ENCODE measurements at places on chromosomes 16 and 17. TPM values are rescaled to one million over a fixed set of nuclear protein-coding genes. Genes with fewer than 3 reads are reported as not detected.

GRCh38 chr16:81314603-81315270 is at the start of gene GAN:
Gene GAN, plus strand, starts transcription at chr16:81314962. Its CDS starts 152 bp downstream, at chr16:81315114.
- no peaks in the 10 kb centered on the region for H3K27me3 ChIP-seq
- peak within 1 kb of the TSS; percentile 90 for H3K27ac ChIP-seq
- H3K4me1 ChIP-seq: peaks cover 44% of the 10 kb centered on the region
- H3K36me3 ChIP-seq: no peaks in the 10 kb centered on the region
- peak within 1 kb of the TSS; percentile 98 for H3K4me3 ChIP-seq
- peak; percentile 96 for DNase-seq

Gene SULT1A1
- total RNA-seq: 362 TPM

Gene CCL17
- total RNA-seq: not detected

Gene RPL23
- total RNA-seq: 630 TPM

Gene TP53TG3C
- not detected for total RNA-seq
